ENCODE measurements at places on chromosomes 4 and X.

GRCh38 chr4:148261848-148262247, 180.4 kb downstream of the NR3C2 start:
- no peak for DNase-seq

GRCh38 chr4:180081072-180081471, 2162.1 kb upstream of the TENM3 start:
- no peak for DNase-seq

DNA sequence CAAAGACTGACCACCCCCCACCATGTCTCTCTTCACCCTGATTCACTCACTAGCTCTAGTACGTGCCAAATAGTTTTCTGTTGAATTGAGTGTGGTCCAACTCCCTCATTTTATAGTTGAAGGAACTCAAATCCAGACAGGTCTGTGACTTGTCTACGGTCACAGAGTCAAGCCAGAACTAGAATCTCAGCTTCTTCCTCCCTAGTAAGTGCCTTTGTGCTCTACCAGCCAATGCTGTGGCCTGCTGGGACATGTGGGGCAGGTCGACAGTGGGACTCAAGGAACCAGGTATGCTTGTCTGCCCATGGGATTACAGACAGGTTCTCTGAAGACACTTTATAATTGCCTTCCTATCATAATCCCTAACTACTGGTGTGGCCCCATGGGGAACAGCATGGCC, 108.6 kb upstream of the CPEB2 start:
- no peak for DNase-seq

DNA sequence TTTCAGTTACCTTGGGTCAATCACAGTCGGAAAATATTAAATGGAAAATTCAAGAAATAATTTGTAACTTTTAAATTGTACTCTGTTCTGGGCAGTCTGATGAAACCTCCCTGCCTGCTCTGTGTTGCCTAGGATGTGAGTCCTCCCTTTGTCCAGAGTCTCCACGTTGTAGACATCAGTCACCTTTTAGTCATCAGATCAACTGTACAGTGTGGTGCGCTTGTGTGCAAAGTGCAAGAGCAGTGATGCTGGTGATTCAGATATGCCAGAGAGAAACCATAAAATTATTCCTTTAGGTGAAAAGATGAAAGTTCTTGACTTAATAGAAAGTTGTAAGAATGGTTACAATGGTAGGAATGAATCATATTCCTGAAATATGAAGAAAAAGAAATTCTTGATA, 1.4 kb downstream of the SPATA4 start:
- DNase-seq = no peak

- DNase-seq = peak; percentile 46
These were observed 389.0 kb upstream of the ZFP42 start for GRCh38 chr4:187606581-187606980.

DNA sequence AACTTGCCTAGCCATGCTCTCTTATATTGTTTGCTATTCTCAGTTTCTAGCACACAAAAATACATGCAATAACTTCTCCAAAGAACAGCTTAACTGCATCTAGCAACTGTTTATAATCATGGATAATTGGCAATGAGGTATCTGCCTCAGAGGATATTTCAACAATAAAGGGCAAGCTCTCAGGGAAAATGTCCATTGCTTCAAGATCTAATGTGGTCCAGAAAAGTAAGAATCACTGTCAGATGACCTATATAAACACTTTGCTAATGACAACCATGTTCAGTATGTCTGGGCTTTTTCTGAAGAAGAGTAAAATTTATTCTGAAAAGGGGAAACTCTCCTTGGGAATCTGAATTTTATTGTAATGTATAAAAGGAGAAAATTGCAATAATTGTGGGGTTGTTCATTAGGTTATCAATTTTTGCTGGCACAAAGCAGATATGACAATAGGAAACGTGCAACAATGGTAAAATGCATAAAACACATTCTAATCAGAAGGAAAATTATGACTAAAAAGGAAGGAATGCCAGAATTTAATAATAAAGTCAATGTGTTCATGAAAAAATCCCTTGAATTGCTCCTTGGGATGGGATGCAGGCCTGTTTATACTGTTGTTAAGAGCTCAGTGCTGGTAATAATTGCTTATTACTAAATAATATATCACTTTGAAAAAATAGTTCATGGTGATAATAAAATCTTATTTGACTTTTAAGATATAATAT, 90.3 kb downstream of the ANTXR2 start:
- DNase-seq = no peak

DNA sequence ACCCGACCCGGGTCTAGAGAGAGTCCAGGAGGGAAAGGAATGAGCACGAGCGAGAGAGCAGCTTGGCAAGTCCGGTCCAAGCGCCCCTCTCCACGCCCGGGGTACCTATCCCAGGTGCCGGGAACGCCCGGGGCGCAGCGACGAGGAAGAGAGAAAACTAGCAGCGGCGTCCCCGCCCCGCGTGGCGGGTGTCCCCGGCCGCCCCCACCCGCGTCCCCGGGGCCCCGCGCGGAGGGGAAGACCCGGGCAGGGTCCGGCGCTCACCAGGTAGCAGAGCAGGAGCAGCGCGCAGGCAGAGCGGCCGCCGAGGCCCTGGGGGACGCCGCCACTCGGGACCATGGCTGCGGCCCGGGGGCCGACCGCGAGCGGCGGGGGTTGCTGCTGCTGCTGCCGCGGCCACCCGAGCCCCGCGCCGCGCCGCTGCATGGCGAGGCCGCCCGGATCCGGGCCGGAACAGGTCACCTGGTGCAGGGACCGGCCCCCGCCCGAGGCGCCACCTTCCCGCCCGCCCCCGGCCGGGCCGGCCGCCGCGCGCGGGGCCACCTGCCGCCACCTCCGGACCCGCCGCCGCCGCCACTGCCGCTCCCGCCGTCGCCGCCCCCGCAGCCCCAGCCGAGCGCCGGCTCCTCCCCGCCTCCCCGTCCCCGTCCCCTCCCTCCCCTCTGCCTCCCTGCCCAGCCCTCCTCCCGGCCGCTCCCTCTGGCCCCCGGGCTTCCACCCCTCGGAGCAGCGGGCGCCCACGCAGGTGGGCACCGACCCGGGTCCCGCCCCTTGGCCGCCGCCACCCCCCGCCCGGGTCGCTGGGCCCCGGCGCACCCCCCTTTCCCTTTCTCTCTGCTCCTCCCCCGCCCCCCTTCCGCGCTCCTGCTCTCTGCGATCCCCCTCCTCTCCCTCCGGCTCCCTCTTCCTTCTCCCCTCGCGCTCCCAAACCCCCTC, at the start of gene SEL1L3:
SEL1L3 (minus strand) TSS at position 578 of the 936 bp plus-strand sequence; CDS start at position 426, 152 bp downstream.
- no peak for DNase-seq
